NAMALWA (cell line): ENCODE measurements at places on chromosomes 13 and 19.

DNA sequence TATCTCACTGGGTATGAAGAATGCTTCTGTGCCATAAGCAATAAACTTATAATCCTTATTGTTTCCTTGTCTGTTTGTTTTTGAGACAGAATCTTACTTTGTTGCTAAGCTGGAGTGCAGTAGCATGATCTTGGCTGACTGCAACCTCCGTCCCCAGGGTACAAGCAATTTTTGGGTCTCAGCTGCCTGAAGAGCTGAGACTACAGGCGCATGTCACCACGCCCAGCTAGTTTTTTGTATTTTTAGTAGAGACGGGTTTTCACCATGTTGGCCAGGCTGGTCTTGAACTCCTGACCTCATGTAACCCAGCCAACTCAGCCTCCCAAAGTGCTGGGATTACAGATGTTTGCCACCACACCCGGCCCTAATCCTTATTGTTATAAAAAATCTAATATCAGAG, 112.5 kb downstream of the MYO16 start:
- no peak for DNase-seq

- no peak for DNase-seq
Measured at GRCh38 chr13:94218951-94219350, 260.5 kb downstream of the DCT start.

- no peak for DNase-seq
Measured at GRCh38 chr13:44283600-44283999, 90.0 kb upstream of the SERP2 start.

DNA sequence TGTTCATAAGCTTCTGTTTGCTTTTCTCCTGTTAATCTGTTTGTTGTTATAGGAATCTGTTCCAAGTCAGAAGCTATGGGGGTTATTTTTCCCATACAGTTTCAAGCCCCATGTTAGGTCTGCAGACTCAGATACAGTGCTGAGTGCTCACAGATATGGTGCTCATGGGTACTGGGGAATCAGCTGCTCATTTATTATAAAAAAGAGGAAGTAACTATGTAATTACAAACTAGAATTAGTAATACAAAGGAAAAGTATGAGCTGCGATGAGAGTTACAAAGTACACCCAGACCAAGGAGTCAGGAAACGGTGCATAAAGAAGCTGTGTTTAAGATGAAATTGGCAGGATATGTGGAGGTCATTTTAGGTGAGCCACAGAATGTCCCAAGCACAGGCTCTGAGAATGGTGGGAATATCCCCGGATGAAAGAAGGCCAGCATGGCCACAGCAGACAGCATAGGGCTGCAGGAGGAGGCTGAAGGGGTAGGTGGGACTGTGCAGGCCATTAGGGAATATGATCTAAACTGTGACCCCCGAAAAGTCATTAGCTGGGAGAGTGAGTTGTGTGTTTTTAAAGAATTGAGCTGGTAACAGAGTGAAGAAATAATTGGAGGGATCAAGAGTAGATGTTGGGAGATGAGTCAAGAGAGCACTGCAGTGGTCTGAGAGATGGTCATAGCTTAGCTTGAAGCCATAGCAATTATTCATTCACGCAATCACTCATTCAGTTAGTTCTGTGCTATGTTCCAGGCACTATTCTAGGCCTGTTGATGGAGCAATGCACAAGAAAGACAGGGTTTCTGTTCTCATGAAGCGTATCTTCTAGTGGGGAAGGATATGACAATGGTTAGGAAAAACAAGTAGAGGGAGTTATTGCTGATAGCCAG, 177.4 kb upstream of the UBL3 start:
- DNase-seq: no peak

DNA sequence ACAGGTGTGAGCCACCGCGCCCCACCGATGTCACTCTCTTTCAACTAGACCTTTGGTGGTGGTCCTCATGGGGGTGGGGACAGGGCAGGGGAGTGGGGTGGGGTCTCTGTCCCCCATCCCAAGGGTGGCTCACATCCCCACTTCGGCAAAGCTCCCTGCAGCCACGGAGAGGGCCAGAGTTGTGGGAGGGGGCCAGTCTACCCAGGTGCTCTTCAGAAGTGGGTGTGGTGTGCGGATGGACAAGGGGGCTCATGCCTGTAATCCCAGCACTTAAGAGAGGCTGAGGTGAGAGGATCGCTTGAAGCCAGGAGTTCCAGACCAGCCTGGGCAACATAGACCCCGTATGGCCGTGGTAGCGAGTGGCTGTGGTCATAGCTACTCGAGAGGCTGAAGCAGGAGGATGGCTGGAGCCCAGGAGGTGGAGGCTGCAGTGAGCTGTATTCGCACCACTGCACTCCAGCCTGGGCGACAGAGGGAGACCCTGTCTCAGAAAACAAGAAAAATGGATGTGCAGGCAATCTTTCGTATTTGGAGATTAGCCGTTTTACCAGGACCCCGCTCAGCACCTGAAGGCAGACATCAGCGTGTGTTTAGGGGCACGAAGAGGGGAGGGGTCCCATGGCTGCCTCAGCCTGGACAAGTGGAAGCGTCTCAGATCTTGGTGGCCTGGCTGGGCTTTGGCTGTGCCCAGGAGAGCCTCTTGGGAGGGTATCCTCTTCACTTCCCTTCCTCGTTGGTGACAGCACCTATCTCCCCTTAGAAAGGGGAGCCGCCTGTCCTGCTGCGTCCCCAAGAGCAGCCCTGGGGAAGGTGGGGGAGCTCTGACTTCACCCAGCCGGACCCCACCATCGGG, 846 bp downstream of the TGFBR3L start:
- DNase-seq: no peak

- no peak for DNase-seq
Measured at GRCh38 chr13:46124531-46124966, 19.7 kb upstream of the CPB2 start.

DNA sequence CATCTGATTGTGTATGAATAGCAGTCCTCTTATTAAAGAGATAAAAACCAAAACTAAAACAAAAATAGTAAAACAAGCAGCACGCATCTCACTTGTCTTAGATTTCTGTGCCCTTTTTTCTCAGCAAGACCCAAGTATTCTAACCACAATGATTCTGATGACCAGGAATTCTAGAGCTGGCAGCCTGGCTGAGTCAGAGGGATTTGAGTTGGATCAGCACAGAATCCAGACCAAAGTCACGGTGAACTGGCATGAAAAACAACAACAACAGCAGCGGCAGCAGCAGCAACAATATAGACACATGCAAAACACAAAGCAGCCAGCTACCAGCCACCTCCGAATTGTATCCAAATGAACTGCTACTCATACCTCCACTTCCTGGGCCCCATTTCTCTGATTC, 360.5 kb downstream of the KCNRG start:
- no peak for DNase-seq

DNA sequence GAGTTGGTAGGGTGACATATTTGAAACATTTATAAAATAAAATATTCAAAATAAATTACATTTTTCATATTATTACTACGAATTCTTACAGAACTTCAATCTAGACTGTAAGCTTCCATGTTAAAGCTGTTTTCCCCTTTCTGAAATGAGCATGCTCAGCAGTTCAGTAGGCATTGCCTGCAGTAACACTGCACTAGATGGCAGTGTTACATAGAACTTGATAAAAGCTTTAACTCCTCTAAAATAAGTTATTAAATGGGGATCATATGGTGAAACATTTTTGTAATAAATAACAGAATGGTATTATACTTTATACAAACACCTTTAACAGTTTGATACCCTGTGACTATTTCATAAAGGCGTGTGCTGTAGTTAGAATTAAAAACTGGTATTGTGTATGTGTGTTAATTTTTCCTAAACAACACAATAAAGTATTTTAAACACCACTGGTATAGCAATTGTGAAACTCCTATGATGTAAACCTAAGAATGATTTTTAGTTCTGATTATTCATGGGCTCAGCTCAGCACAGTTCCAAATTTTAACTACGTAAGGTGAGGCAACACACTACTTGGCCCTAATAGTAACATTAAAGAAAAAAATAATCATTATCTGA, 11.6 kb upstream of the GPR18 start:
- DNase-seq: peak; percentile 87

DNA sequence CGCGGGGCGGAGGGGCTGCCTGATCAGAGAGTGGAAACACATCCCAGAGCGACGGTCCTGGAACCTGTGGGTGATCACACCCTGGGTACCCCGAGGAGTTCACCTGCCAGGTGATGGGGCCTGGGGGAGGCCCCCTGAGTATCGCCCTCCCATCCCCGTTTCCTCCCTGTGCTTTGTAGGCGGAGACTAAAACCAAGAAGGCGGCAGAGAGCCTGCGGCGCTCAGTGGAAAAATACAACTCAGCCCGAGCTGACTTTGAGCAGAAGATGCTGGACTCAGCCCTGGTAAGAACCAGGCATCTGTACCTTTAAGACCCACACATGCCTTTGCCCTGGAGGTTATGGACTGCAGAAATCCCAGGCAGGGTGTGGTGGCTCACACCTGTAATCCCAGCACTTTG, 19.3 kb downstream of the FCHO1 start:
- no peak for DNase-seq

DNA sequence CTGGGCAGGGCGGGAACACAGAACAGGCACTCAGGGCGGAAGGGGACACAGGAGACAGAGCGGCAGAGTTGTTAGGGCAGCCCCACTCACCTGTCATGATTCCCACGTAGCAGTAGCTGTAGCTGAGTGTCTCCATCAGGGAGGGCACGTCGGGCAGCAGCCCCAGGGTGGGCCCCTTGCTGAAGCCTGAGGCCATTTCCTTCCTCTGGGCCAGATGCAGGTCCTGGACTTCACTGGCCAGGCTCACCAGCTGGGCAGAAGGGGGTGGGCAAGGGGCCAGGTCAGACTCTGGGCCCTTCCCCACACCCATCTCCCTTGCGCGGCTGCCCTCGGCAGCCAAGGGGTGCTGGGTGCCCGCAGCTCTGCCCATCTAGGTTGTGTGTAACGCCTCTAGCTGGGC, 5.9 kb downstream of the MBOAT7 start:
- no peak for DNase-seq

GRCh38 chr19:51724543-51724942, 752 bp upstream of the HAS1 start:
- DNase-seq: no peak

DNA sequence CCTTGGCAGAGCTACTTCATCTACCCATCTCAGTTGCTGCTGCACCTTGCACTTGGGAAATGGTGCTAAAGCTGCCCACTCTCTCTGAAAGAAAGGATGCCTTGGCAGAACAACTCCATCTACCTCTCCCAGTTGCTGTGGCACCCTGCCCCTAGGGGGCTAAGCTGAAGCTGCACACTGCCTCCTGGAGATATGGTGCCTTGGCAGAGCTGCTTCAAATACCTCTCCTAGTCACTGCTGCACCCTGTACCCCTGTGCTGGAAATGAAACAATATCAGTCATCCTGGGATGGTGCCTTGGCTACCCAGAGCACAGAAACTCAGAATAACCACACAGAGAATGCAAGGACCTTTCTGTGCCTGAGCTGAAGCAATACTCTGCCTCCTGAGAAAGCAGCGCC, 615.8 kb downstream of the DIAPH3 start:
- no peak for DNase-seq

GRCh38 chr19:50797781-50798658, 7.8 kb downstream of the ACP4 start:
- DNase-seq: no peak

DNA sequence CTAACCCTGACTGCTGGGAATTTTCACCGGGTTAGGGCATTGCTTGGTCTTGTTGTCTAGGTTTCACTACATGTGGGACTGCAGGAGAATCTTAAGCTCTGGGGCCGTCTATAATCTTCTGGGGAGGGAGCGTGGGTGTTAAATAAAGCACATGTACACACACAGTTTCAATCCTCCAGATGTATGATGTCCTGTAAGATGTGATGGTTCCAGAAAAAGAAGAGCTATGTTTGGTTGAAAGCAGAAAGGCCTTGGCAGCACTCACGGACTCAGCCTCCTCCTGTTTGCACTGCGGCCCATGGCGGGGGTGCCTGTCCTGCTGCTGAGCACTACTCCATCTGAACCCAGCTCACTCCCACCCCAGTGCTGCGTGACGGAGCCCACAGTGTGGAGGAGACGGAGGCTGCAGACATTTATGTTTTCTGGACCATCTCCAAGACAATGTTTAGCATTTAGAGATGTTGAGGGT, 343.5 kb downstream of the TEX29 start:
- DNase-seq: no peak

- DNase-seq: peak; percentile 79
Measured at GRCh38 chr19:1942078-1942933, 1.3 kb downstream of the CSNK1G2 start.

GRCh38 chr13:98768522-98768921, 16.1 kb upstream of the SLC15A1 start:
- no peak for DNase-seq

GRCh38 chr19:57747472-57747807, 825 bp downstream of the ZNF776 start:
- peak; percentile 20 for DNase-seq

GRCh38 chr13:41561170-41561569, 103.8 kb downstream of the RGCC start:
- no peak for DNase-seq

- no peak for DNase-seq
Measured at GRCh38 chr19:46536391-46536790, 40.7 kb upstream of the PNMA8B start.

GRCh38 chr13:23477101-23477500, 43.6 kb upstream of the SACS start:
- DNase-seq: no peak

- no peak for DNase-seq
Measured at GRCh38 chr13:60343978-60344377, 53.0 kb upstream of the TDRD3 start.

GRCh38 chr13:44435142-44435918, 61.7 kb downstream of the SERP2 start:
- peak; percentile 96 for DNase-seq

DNA sequence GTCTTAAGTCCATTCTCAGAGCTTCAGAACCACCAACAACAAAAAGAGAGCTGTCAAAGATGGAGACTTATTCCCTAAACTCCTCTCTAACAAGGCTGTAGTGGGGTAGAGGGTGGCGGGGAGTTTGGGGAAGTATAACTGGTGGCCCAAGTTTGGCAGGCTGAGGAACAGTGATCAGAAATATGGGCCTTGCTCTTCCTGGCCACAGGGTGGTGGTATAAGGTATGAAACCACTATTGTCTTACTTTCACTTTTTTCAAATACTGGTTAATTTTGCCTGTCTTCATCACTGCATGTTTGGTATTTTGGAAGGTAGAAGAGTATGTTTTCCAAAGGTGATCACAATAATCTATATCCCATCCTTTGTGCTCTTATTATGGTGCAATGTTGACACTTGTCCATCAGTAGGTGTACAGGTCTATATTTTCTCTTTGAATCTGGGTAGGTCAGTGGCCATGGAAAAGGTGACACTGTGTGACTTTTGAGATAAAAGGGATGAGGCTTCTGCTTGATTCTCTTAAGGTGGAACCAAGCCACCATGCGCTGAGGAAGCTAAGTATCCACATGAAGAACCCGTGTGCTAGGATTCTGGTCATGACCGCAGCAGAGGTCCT, 23.2 kb upstream of the GPC5 start:
- peak; percentile 85 for DNase-seq
